ENCODE measurements at places on chromosomes 5 and 9.
A peak's percentile ranks its signal among the peaks of the same experiment; 100 is the strongest.

DNA sequence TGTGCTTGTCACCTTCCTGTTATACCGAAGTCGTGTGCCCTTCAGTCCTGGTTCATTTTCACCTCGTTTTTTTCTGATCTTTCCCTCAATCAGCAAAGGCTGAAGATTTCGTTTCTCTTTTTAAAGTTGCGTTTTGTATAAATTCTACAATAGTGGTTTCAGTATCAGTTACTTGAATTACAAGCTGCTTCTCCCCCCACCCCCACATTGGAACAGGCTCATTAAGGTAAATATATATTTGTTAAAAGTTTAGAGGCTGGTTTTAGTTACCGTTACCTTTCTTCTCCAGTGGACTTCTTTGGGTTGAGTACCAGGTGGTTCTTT, 881 bp downstream of the SUB1 start:
- no peak for DNase-seq

- no peak for DNase-seq
Measured at GRCh38 chr5:76765249-76765648, 49.3 kb downstream of the F2R start.

DNA sequence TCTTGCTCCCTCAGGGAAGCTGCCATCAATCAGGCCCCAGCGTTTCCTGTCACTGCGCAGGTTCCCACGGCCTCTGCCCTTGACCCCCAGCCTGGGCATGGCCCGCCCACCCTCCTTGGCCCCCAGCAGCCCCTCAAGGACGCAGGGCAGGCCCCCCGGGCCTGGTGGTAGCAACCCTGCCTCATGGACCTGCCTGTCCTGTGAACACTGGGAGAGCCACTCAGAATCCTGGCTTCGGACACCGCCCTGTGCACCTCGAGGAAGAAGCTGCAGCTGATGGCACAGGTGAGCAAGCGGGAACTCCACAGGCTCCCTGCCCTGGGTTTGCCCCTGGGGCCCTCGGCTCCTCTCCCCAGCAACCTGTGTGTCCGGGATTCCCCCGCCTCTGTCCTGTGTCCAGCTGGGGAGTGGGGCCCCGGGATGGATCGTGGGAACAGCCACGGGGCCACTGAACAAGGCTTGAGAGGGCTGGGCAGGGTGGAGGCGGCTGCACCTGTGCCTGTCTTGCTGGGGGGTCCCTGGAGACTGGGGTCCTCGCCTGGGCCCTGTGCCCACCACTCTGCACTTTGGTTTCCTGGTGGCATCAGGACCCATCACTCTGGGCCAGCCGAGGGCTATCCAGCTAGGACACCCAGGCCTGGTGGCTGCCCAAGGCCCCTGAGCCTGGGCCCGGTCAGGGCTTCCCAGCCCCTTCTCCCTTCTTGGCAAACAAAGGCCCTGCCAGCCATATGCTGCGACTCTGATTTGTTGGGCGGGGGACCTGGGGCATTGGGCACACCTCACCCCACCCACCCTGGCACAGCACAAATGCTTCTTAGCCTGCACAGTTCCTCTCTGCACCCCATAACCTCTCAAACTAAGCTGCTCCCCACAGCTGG, 33.5 kb upstream of the EGFL7 start:
- no peak for DNase-seq

DNA sequence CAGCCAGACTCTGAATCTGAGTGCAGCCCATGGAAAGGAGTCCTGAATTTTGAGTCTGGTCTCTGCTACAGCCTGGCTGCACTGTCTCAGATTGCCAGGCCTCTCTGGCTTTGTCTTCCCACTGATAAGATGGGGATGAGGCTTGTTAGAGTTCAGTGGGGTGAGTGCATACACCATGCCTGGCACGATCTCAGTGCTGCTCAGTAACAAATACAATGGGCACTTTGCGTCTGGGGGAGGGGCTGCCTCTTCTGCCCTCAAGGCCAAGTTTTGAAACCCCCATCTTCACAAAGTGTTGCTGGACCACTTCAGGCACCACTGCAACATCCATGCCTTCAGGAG, 49.0 kb downstream of the PPARGC1B start:
- no peak for DNase-seq

GRCh38 chr5:132775476-132775961, 1.5 kb downstream of the SEPTIN8 start:
- peak; percentile 50 for DNase-seq

Measured in RCC 7860 (cell line).